ENCODE measurements at places on chromosomes 13 and 19. TPM values are rescaled to one million over a fixed set of nuclear protein-coding genes. Genes with fewer than 3 reads are reported as not detected.

The POLR1D gene
- total RNA-seq: 94.2 TPM

The RASGRP4 gene
- total RNA-seq: 46.1 TPM

- H3K4me3 ChIP-seq: no peak overlapping the region
- H3K27ac ChIP-seq: no peak overlapping the region
- no peaks in the 10 kb centered on the region for H3K36me3 ChIP-seq
- H3K27me3 ChIP-seq: no peaks in the 10 kb centered on the region
- no peak for DNase-seq
- H3K4me1 ChIP-seq: no peaks in the 10 kb centered on the region
These were observed 19.4 kb upstream of the MBNL2 start for GRCh38 chr13:97202761-97203160.

DNA sequence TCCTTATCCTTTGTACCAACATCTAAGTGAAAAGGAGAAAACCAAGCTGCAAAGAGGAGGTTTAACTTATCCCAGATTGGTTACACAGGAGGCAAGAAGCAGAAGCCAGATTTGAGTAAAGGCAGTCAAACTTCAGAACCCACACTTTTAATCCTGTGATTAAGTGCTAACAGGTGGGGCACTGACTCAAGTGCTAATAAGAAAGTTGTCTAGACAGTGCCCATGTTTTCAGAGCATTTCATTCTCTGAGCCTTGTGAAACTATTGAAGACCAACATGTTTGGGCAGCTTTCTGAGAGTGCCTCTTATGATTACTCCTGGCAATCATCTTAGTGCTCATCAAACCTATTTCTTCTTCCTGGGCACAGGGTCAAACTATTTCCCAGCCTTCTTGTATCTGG is 380.8 kb downstream of the KCNRG start:
- no peaks in the 10 kb centered on the region for H3K27me3 ChIP-seq
- no peaks in the 10 kb centered on the region for H3K36me3 ChIP-seq
- H3K27ac ChIP-seq: no peak overlapping the region
- no peaks in the 10 kb centered on the region for H3K4me1 ChIP-seq

GRCh38 chr13:42063105-42063504 is 14.7 kb downstream of the DGKH start:
- no peak overlapping the region for H3K4me3 ChIP-seq
- H3K36me3 ChIP-seq: no peaks in the 10 kb centered on the region
- H3K27ac ChIP-seq: no peak overlapping the region
- no peaks in the 10 kb centered on the region for H3K4me1 ChIP-seq
- DNase-seq: no peak
- no peaks in the 10 kb centered on the region for H3K27me3 ChIP-seq

DNA sequence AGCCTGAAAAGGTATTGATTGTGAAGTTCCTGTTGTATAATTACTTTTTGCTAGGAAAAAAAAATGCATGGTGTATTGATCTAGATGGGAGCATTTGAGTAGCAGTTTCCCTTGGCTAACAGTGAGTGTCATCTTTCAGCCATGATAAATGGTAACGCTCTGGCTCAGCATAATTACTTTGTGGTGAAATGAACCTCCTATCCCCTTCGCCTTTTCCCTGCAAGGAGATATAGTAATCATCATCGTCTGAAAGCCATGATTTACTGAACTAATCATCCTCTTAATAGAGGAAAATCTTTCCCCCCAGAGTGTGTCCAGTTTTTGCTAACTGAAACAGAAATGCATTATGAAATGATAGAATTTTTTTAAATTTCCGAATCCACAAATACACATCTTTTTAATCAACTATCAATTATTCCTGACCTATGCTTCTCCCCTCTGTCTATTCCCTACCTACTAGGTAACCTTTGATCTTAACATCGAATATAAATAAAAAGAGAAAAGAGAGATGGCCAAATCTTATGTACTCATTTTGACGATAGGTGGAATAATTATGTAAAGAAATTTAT is 88.7 kb downstream of the MAB21L1 start:
- H3K36me3 ChIP-seq: no peaks in the 10 kb centered on the region
- no peaks in the 10 kb centered on the region for H3K4me1 ChIP-seq
- no peak for DNase-seq
- H3K4me3 ChIP-seq: no peak overlapping the region

- no peaks in the 10 kb centered on the region for H3K4me1 ChIP-seq
- no peak overlapping the region for H3K4me3 ChIP-seq
- no peaks in the 10 kb centered on the region for H3K36me3 ChIP-seq
- no peaks in the 10 kb centered on the region for H3K27me3 ChIP-seq
- DNase-seq: no peak
- no peak overlapping the region for H3K27ac ChIP-seq
These were observed 195.4 kb downstream of the LACC1 start for GRCh38 chr13:44075113-44075512.

- DNase-seq: no peak
- no peak overlapping the region for H3K4me3 ChIP-seq
- no peaks in the 10 kb centered on the region for H3K36me3 ChIP-seq
- no peaks in the 10 kb centered on the region for H3K4me1 ChIP-seq
- H3K27ac ChIP-seq: no peak overlapping the region
- no peaks in the 10 kb centered on the region for H3K27me3 ChIP-seq
These were observed 9.8 kb upstream of the KLK15 start for GRCh38 chr19:50843205-50843604.

DNA sequence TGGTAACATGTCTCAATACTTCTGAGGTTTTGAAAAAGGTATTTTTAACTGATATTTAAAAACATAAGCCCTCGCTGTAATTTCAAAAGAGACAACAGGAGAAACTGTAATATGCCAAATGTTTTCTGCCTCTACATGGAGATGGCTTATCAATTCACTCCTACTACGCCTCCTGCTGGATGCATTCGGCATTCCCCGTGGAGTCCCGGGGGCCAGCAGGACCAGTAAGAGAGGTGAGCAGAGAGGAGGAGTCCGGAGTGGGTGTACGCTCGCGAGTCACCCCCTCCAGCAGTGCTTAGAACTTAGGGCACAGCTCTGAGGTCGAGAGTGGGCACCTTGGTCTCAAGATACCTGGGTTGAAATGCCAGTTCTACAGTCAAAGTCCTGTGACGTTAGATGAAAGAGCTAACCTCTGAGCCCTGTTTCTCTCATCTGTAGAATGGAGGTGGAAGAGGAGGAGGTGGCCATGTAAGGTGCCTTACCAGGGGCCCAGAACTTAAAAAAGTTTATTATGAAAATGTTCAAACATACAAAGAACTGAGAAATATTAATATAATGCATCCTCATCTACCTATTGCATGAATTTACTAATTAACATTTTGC is 110.2 kb downstream of the STK24 start:
- H3K4me3 ChIP-seq: no peak overlapping the region
- H3K27ac ChIP-seq: no peak overlapping the region
- H3K27me3 ChIP-seq: no peaks in the 10 kb centered on the region
- no peak for DNase-seq
